Skeletal muscle tissue (tissue), 5 donors: ENCODE measurements at places on chromosomes 6 and 20. TPM values are rescaled to one million over a fixed set of nuclear protein-coding genes. Genes with fewer than 3 reads are reported as not detected.

The TSHZ2 gene
- 9.9 TPM for total RNA-seq

The ARMC12 gene
- total RNA-seq, result 0.52 TPM

The PTPN1 gene
- 8.4 TPM for total RNA-seq

The ULBP2 gene
- not detected for total RNA-seq

The BIRC7 gene
- not detected for total RNA-seq

The CAP2 gene
- total RNA-seq, result 47.5 TPM

The PAK5 gene
- total RNA-seq, result under 0.01 TPM
